ENCODE measurements at places on chromosomes 1 and 21.

GRCh38 chr1:114214016-114214415, 60.3 kb upstream of the SYT6 start:
- DNase-seq = no peak

DNA sequence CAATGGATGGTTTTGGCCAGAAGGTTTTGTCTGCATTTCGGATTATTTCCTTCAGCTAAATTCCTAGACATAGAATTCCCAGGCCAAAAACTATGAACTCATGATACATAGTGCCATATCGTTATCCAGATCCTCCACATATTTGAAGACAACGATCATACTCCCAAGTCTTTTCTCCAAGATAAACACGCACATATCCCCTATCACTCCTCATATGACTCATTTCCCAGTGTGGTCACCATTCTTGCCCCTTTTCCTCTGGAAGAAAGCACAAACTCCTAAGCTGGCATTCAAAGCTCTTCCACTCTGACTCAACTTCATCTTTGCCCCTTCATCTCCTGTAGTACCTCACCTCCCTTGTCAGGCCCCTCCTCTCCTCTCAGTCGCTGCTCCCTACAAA, 277.6 kb downstream of the PLPP3 start:
- DNase-seq = no peak

DNA sequence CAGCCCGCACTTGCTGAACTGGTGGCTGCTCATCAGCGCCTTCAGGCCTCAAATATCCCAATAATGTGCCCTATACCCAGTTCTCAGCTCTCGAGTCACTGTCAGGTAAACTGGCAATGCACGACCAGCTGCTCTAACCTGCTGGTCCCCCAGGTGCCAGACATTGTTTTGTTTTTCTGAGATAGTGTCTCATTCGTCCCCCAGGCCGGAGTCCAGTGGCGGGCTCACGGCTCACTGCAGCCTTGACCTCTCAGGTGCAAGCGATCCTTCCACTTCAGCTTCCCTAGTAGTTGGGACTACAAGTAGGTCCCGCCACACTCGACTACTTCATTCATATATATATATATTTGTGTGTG, 1.0 kb upstream of the NADK start:
- no peak for DNase-seq

DNA sequence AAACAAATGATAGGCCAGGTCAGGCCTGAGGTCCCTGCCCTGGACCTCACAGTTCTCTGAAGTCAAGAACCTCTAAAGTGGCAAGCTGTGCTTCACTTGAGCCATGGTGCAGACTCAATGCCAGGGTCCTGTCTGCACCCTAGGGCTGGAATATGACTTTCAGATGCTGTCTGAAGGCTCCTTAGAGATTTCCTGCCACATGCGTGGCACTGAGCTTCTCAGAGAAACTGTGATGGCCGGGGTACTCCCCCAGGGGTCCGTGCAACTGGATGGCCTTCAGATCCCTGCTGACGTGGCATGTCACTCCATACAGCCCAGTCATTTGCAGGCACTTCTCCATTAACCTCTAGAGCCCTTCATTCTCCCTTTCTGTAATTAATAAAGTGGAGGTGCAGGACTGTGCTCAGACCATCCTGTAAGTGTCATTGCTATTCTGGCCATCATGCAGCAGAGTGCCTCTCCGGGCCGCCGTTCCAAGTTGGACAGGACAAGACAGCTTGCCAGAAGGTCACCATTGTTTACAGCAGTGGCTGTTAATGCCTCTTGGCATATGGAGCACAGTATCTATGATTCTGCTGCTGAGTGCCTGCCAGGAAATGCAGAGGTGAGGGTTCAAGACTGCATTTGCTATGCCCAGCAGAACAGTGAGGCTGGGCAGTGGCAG, 205.1 kb upstream of the COA6 start:
- no peak for DNase-seq

DNA sequence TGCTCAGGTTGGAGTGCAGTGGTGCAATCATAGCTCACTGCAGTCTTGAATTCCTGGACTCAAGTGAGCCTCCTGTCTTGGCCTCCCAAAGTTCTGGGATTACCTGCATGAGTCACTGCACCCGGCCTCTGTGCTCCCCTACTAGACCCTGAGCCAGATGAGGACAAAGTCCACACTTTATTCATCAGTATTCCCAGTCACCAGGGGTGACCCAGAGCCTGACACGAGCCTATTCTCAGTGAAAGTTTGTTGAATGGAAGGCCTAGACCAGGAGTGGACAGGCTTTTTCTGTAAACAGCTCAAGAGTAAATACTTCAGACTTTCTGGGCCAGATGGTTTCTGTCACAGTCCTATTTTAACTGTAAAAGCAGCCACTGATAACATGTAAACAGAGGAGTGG, 68.2 kb downstream of the MAB21L3 start:
- no peak for DNase-seq

DNA sequence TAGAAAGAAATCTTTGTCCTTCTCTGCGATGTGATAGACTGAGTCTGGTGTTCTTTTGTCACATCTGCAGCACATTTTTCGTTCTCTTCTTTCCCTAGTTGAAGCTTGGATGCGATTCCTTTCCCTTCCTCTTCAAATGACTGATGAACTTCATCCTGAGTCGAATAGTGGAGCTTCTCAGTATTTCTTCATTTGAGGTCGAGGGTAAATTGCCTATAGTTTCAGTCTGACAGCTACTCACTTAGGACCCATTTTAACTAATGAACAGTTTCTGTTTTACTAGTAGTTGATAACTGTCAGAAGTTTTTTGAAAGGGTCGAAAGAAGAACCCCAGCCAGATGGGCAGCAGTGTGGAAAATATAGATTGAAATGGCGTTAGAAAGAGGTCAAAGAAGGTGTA, 4.7 kb upstream of the REG4 start:
- DNase-seq = no peak

DNA sequence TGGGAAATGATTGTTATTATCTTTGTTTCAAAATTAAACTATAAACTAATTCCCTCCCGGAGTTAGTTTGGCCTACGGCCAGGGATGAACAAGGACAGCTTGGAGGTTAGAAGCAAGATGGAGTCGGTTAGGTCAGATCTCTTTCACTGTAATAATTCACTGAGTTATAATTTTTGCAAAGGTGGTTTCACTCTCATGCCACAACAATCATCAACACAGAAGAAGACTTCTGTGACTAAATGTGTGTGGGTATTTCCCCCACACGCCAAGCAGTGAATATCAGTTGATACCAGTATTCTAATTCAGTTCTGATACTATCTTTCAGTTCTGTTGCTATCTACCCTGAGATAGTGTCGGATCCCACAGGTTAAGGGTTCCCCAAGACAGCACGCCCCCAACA, 215.1 kb downstream of the S1PR1 start:
- no peak for DNase-seq

GRCh38 chr1:208204779-208205178, 39.4 kb downstream of the PLXNA2 start:
- no peak for DNase-seq

DNA sequence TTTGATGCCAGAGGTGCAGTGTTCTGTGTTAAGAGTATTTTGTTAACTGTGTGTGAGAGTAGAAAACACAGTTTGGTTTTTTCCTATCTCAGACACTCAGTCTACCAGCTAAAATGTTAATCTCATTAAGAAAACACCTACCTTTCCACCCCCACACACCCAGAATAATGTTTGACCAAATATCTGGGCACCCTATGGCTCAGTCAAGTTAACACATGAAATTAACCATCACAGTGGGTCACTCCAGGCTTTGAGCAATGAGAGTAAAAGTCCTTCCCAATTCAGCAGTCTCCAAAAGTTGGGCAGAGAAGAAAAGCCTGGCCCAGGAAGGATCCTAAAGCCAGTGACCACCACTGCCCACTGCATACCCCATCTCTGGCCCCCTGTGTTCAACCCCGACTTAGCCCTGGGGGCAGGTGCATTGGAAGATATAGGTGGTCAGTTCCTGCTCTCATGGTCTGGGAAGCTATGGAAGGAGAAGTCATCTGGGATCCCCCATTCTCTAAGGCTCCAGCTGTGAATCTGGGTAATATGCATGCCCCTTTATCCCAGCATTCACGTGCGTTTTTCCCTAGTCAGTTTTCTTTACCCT, 50.2 kb upstream of the CSF3R start:
- no peak for DNase-seq

DNA sequence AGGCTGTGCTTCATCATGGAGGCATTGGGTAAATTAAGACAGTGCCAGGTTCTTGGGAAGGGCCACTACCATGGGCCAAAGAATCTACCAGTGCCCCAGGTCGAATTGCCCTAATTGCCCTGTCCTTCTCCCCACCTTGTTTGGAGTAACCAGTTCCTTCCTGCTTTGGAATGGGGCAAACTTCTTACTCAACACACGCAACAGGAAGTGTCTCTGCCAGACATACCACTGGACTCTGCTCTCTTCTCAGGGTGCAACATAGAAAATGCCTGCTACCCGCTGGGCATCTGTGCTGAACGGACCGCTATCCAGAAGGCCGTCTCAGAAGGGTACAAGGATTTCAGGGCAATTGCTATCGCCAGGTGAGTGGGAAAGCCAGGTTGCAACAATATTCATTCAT, 15.8 kb downstream of the CDA start:
- no peak for DNase-seq

All from activated CD4-positive, CD25-positive, alpha-beta regulatory T cell (primary cell).